ENCODE measurements at places on chromosomes 6 and 20.

- DNase-seq, result no peak
These were observed 387.8 kb downstream of the BMP2 start for GRCh38 chr20:7155282-7155681.

DNA sequence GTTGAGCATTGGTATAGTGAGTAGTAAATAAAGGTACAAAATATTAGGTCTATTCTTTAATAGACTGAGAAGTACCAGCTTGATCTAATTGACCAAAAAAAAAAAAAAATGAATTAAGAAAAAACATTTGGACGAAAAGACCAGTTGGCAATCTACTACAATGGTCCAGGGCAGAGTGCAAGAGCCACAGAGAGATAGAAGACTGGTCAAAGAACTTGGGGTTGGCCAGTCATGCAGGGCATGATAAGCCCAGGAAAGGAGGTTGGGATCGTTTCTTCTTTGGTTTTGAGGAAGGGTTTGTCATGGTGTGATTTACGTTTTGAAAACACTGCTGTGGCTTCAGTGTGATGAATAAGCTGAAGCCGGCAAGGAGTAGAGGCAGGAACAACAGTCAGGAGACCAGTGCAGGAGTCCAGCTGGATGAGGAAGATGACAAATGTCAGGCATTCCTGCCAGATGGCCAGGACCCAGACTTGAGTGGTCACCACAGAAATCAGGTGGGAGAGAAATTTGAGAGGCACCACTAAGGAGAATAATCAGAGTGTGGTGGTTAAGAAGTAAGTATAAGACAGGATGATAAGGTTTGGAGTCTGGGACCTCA lies 14.0 kb downstream of the SMLR1 start:
- DNase-seq, result no peak

DNA sequence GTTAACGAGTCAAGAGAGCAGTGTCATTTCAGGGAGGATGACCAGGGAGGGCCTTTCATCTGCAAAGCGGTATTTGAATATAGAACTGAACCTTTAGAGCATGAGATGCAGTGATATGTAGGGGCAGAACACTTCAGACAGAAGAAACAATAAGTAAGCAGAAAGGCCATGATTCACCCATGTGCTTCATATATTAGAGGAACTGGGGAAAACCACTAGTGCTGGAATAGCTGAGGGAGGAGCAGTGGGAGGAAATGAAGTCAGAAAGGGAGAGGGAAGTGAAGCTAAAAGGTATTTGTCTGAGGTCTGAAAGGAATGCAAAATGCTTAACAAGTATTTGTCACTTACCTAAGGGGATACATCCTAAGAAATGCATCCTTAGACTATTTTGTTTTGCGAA lies 391.2 kb downstream of the ADGRB3 start:
- DNase-seq, result no peak

GRCh38 chr20:49825521-49826033 lies 12.9 kb downstream of the SLC9A8 start:
- no peak for DNase-seq

DNA sequence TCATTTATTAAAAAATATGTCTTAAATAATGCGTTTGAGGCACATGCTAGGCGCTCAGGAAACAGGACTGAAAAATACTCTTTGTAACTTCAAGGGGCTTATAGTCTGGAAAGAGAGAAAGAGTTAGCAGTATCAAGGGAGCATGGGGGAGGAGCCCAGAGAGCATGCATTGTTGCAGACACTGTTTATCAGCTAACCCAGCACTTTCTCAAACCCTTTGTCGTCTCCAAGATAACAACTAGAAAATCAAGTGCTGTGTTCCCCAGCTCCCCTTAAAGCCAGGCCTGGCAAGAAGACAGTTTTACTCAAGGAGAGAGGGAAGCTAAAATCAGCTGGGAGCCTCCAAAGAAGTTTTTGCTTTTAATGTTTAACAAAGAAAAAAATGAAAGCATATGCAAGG lies 98.4 kb downstream of the PERP start:
- no peak for DNase-seq

DNA sequence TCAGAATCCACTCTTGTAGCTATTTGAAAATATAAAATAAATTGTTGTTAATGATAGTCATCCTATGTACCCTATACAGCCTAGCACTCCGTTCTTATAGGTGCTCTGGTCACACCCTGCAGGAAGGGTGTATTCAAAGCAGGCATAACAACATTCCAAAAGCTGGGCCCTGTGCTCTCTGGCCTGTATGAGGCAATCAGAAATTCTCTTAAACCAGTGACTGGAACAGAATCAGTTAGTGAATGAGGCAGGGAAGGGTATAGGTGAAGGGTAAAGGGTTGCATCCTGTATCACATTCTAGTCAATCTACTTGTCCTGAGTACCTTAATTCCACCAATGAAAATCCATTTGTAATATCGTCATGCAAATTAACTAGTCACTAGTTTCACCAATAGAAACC lies 154.5 kb upstream of the ZNF217 start:
- no peak for DNase-seq

DNA sequence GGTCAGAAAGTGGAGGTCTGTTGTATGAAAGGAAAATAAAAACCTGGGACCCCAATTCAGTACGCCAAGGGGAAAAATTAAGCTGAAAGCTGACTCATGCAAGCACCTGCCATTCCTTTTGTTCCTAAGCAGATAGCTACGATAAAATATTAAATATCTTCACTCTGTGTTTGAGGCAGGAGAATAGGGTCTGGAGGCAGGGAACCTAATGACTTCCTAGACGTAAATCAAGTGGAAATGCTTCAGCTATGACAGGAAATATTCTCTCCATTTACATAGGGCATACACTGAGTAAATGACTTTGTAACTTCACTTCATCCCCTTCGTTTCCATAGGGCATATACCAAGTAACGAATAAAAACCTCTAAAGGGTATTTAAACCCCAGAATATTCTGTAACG lies 41.0 kb upstream of the IFNGR1 start:
- DNase-seq, result no peak

DNA sequence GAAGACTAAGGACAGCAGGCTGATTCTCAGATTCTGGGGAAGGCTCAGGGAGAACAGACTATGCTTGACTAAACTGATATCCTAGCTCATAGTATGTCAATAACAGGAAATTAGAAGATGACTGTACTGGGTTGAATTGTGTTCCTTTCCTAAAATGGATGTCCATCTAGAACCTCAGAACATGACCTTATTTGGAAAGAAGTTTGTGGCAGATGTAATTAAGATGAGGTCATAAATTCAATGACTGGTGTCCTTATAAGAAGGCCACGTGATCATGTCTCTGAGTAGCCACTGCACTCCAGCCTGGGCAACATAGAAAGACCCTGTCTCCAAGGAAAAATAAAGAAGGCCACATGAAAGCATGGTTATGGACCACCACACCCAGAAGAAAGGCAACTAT lies 113.9 kb upstream of the STMND1 start:
- no peak for DNase-seq

GRCh38 chr20:36155629-36155971 lies 1.1 kb downstream of the EPB41L1 start:
- DNase-seq, result no peak

GRCh38 chr6:26260725-26261490 lies 104.1 kb upstream of the BTN3A2 start:
- no peak for DNase-seq

Measured in hippocampal formation (tissue), 2 donors.